Hematopoietic multipotent progenitor cell treated with erythropoietin and hydrocortisone succinate and interleukin-3 and kit ligand, for 8 days (in vitro differentiated cells): ENCODE measurements at places on chromosomes 12 and 14.

DNA sequence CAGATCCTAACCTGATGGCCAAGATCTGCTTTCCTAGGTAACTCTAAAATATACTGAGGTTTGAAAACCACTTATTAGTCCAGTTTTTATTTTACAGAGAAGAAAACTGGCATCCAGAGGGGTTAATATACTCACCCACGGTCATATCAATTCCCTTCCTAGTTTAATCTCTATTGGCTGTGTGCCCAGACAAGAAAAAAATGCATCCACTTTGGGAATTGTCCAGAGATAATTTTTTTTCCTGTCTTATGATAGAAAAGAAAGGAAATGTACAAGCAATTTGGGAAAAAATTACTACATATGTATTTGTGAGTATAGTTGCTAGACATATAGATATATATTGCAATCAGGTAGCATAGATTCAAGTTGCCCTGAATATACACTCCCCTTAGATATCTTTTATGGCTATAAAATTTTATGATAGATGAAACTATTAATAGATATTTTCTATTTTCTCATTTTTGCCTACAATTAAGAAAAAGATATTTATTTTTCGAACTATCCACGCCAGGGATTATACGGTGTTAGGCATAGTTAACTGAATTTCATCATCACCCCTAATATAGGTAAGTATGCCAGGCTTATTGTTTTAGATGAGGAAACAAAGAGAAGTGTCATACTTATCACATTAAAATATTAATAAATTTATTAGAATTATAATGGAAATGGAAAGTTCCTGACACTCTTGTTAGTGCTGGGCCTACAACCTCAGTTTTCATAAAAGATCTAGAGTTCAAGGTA is 100.5 kb upstream of the SLC38A2 start:
- peak; percentile 20 for DNase-seq

DNA sequence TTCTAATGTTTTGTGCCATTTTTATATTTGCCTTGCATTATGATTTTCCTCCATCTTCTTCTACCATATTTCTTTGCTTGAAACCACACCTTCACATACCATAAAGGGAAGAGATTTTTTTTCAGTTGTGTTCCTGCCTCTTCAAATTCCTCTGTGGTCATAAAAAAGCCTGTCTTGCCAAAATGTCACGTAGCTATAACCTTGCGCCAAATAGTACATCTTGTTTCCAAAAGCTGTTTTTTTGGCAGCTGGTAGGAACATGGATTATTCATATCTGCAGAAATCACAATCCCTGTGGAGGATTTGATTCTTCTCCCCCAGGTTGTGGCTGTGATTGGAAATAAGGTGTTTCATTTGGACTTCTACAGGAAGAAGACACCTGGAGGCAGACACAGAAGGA is 133.6 kb upstream of the SLC35F4 start:
- no peak for DNase-seq

DNA sequence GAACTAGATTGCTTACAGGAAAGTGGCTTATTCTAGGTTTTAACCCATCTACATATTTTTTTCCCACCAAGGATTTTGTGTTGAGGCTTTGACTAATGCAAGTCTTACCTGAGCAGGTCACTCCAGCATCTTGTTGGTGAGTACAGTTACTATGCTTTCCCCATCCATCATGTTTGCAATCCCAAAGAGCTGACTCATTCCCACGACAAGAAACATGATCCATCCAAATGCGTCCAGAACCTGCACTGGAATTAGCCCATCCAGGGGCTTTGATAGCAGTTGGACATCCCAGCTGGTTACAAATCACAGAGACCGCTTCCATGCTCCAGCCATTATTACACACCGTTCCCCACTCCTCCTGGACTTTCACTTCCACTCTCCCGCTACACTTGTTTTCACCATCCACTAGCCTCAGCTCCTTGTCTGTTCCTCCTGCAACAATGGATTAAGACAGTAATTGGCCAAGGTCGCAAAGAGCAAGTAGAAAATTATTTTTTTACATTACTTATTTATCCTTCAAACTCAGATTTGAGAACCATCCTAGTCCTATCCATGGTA is 2.5 kb downstream of the CD163 start:
- DNase-seq, result no peak

DNA sequence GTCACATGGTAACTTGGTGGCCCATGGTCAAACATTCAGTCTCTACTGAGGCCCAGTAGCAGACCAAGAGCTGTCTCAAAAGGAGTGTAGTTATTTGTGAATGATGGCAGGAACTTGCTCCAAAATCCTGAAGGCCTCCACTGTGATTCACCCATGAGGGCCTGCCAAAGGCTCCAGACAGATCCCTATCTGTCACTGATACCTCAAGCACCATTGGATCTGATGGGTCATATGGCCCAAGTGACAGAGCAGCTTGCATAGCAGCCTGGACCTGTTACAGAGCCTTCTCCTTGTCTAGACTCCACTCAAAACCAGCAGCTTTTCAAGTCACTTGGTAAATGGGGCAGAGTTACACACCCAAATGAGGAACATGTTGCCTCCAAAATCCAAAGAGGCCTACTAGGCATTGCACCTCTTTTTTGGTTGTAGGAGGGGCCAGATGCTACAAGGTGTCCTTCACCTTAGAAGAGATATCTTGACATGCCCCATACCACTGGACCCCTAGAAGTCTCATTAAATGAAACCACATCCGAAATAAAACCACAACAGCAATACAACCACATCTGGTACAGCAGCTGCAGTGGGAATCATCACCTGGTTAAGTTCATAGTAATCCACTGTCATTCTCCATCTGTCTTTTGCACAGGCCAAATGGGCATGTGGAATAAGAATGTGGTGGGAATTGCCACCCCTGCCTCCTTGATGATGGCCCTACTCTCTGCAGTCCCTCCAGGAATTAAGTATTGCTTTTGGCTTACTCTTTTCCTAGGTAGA is 150.4 kb upstream of the MAX start:
- DNase-seq, result no peak

GRCh38 chr12:76085520-76085868 is 1.0 kb upstream of the NAP1L1 start:
- DNase-seq, result peak; percentile 60

GRCh38 chr14:36773136-36773540 is 111.5 kb downstream of the PAX9 start:
- DNase-seq, result peak; percentile 81

GRCh38 chr14:104702106-104702505 is 12.7 kb downstream of the INF2 start:
- DNase-seq, result no peak

- DNase-seq, result no peak
These were observed at the start of gene TRHDE for GRCh38 chr12:72272091-72272661. TSS of gene TRHDE (plus strand) at chr12:72272370. CDS start at chr12:72272644, 274 bp downstream.

DNA sequence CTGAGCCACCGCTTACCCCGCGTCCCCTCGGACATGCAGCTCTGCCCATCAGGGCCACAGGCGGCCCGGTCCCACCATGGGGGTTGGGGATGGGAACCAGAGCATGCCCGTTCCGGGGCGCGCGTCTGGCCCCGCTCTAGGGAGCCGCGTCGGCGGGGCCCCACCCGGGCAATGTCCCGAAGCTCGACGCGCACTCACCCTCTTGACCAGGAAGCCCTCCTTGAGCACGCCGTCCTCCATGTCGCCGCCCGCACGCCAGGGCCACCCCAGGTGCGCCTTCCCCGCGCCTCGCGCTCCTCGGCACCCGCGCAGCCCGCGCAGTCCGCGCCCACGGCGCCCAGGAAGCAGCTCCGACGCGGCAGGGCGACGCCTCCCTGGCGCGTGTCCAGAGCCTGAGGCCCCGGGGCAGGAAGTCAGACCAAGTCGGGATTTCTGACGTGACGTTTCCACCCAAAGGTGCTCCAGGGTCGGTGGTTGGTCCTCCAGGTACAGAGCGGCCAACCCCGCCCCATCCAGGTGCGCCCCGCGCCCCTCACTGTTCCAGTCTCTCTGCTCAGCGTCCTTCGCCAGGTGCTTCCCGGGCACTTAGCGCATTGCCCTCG is at the start of gene PLEK2:
Gene PLEK2 (minus strand): TSS at position 346 of the 602 bp plus-strand sequence. CDS start 106 bp downstream, at position 240.
- DNase-seq, result peak; percentile 76

DNA sequence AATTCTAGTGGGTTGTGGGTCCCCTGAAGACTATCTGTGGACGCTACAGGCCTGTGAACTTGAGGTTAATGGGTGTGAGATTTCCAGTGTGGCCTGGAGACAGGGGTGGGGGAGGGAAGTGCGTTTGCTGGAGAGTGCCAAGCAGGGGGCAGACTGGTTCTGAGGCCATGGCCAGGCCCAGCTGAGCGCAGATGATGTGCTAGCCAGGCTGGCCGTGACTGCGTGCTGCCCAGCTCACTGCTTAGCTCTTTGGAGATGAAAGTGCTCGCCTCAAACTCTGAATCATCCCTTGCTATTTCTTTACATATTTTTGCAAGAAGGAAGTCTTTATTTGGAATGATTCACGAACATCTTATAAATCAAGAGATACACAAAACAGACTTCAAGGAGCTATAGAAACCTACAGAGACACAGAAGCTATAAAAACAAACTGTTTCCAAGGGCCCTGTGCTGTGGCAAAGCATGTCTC is 75.2 kb upstream of the PLEKHG3 start:
- no peak for DNase-seq

GRCh38 chr14:50964683-50965390 is 20.6 kb upstream of the PYGL start:
- no peak for DNase-seq

DNA sequence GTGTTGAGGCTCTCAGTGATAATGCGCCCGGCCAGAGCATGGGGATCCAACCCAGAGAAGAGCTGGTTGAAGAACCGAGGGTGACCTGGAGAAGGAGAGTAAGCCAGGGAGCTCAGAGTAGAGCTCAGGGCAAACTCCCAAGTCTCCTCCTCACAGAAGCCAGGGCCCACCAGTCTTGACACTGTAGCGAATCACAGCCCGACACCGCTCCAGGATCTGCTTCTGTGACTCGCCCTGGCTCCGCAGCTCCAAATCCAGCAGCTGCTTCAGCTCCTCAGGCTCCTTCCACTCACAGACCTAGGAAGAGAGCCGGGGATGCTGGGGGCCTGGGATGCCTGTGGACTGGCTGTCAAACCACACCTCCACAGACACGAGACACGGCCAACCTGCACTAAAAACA is 8.2 kb upstream of the ZNF740 start:
- DNase-seq, result no peak

GRCh38 chr12:88509851-88510250 is 70.4 kb downstream of the KITLG start:
- DNase-seq, result no peak

DNA sequence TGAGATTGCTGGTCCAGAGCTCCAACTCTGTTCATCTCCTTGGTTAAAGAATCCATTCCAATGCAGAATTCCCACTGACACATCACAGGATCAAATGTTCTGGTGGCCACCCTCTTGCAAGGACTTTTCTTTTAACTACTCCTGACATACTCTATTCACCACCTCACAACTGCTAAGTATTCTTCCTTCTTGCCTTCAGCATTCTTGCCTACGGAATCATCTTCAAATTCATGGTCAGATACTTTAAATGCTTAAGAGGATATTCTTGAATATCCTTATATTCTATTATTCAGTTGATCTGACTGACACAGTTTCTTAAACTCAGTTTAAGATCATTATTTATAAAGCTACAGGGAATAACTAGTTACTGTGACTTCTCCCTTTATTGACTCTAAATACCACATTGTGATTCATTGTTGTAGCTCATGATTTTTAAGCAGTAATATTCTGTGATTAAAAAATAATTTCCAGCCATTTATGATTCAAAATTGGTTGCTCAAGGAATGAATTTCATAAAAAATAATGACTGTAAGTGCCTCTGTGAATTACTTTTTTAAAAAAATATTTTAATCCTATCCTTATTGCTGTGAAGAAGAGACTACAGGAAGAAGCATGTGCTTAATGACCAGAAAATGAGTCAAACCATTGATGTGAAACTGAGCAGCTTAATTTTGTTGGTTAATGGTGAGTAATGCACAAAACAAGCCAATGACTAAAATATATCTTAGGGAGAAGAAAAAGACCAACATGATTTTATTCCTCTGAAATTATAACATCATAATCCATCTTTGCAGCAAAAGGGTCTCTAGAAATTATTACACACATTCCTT is 207.1 kb downstream of the PIK3C2G start:
- DNase-seq, result no peak

- no peak for DNase-seq
These were observed 2.1 kb downstream of the NKX2-8 start for GRCh38 chr14:36580141-36580855.

- no peak for DNase-seq
These were observed 2.8 kb downstream of the TGM1 start for GRCh38 chr14:24260026-24260779.

DNA sequence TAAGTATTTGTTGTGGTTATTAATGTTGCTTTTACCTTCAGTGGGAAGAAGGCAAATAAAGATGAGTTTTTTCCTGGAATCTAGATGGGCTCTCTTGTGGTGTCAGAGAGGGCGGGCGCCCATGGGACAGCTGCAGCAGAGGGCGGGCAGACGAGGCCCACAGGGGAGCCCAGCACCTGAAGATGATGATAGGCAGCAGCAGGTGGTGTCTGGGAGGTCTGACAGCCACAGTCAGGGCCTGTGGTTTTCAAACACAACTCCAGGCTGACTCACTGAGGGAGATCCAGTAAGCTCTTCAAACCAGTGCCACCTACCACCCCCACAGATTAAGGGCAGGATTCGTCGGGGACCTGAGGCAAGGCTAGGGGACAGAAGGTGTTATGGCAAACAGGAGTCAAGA is 42.8 kb downstream of the NKX2-1 start:
- no peak for DNase-seq

DNA sequence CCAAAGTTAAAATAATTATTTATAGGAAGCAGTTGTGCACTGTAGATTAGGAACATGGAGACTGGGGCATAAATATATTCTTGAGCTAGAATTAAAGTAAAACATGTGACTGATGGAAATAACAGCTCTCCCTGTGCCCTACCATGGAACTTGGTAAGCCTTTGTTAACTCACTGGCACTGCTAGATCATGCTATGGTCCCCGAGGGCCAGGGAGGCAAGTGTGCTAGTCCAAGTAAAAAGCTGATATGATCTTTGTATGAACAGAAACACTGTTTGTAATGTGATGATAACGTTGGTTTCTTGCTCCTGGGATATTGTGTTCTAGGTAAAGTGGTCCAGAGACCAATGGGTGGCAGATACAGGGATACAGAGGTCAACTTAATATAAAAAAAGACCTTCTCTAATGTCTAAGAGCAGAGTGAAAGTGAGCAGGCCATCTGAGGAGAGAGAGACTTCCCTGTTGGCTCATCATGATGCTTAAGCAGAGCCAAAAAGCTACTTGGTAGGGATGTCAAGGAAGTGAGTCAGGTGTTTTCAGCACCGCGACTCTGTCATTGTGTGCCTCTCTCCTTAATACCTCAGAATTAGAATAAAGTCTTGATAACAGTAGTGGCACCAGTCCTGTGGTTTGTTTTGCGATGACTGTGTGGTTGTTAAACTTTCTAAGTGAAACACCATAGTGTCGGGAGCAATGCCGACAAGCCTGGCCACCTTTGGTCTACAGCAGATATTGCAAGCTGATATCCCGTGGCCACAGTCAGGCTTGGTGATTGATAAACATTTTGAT is 27.6 kb downstream of the BICD1 start:
- peak; percentile 45 for DNase-seq

- no peak for DNase-seq
These were observed 968.6 kb downstream of the DIO2 start for GRCh38 chr14:79242666-79243065.
